ENCODE measurements at places on chromosomes 1 and 21. TPM values are rescaled to one million over a fixed set of nuclear protein-coding genes. Genes with fewer than 3 reads are reported as not detected.

GRCh38 chr1:4017636-4018365, 117.7 kb upstream of the C1orf174 start:
- H3K4me3 ChIP-seq = no peak overlapping the region
- no peaks in the 10 kb centered on the region for H3K4me1 ChIP-seq
- no peak overlapping the region for H3K27ac ChIP-seq
- H3K27me3 ChIP-seq = peaks cover 12% of the 10 kb centered on the region
- DNase-seq = no peak

GRCh38 chr1:44049839-44050238, 18.6 kb upstream of the SLC6A9 start:
- no peaks in the 10 kb centered on the region for H3K36me3 ChIP-seq
- H3K27me3 ChIP-seq = no peaks in the 10 kb centered on the region
- no peak overlapping the region for H3K27ac ChIP-seq
- DNase-seq = no peak
- H3K4me1 ChIP-seq = peaks cover 8% of the 10 kb centered on the region

DNA sequence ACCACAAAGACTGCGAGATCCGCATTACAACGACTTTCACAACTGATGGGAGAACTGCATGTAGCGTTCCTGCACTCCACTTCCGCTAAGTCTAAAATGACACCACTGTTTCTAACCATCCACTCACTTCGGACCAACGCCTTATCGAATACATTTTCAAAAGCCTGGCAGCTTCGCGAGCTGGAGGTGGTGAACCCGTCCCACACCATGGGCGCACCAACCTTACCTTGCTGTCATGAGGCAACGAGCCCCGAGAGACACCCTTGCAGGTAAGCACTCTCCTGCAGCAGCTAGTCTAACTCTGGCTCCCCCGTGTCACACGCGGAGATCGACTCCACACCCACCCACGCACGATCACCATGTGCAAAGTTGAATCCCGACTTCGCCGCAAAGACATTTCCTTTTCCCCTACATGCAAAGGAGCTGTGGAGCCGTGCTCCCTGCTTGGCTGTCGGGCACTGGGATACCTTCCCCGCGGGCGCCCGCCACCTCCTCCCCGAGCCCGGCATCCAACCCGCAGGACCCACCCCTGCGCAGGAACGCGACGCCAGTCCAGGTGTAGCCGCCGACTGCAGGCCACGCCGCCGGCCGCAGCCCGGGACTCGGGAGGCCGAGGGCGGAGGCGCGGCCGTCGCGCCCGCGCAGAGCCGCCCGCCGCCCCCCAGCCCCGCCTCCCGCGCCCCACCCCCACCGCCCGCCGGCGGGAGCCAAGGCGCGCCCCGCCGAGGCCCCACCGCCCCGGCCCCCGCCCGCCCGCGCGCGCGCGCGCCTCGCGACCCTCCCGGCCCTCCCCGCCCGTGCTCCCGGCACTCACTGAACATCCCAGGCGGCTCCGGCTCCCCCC, 629 bp downstream of the TAF5L start:
- H3K27ac ChIP-seq = peak overlapping the region; percentile 95
- peaks cover 61% of the 10 kb centered on the region for H3K4me1 ChIP-seq
- peak overlapping the region; percentile 70 for H3K4me3 ChIP-seq
- no peaks in the 10 kb centered on the region for H3K27me3 ChIP-seq

GRCh38 chr21:16608209-16608830, 878.5 kb downstream of the USP25 start:
- no peaks in the 10 kb centered on the region for H3K27me3 ChIP-seq
- no peaks in the 10 kb centered on the region for H3K36me3 ChIP-seq
- no peaks in the 10 kb centered on the region for H3K4me1 ChIP-seq

MUTYH gene
- 19.1 TPM for total RNA-seq

- H3K27ac ChIP-seq = no peak overlapping the region
- peaks cover 14% of the 10 kb centered on the region for H3K4me1 ChIP-seq
- DNase-seq = peak; percentile 53
- no peaks in the 10 kb centered on the region for H3K27me3 ChIP-seq
- H3K4me3 ChIP-seq = no peak overlapping the region
Measured at GRCh38 chr1:30635391-30635975, 87.9 kb downstream of the MATN1 start.

PLPPR5 gene
- 1.1 TPM for total RNA-seq

DNA sequence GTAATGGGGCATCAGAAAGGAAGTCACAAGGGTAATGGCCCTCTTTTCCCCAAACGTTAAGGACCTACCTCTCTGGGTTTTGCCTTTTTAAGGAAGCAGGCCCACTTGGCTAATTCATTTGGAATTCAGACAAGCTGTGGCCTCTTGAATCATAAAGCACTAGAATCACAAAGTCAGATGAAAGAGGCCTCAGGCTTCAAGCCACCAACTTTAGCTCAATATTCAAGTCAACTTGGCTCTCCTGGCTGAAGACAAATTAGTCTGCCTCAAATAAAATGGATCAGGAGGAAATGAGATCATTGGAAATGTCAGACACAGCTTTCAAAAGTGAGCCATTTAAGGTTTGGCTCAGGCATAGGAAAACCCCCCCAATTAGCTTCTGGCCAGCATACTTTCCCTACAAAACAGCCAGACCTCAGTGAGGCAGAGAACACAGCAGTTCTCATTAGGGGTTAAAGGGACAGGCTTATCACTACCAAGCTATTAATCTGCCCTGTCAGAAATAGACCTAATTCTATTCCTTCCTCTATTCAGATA, 34.3 kb downstream of the SLC35D1 start:
- H3K27me3 ChIP-seq = no peaks in the 10 kb centered on the region
- peaks cover 9% of the 10 kb centered on the region for H3K36me3 ChIP-seq
- DNase-seq = no peak

LMX1A gene
- not detected for total RNA-seq

GRCh38 chr1:28966617-28967016, 52.2 kb downstream of the EPB41 start:
- no peaks in the 10 kb centered on the region for H3K27me3 ChIP-seq
- H3K36me3 ChIP-seq = no peaks in the 10 kb centered on the region

DNA sequence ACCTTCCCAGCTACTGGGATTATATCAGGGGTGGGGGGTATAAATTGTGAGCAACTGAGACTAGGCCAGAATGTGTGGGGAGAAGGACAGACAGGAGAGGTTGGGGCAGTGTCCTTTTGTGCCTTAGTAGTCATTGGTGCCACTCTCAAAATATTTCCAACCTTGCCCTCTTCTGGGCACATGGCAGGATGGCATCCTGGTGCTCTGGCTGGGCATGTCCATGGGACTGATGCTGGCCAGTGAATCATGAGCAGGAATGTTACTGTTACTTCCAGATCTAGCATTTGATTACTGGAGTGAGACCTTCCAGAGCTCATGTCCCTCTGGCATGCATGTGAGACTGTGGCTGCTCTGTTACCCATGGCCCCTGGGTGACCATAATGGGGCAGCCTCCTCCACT, 151.2 kb downstream of the MATN1 start:
- no peaks in the 10 kb centered on the region for H3K4me1 ChIP-seq
- H3K4me3 ChIP-seq = no peak overlapping the region
- H3K27me3 ChIP-seq = no peaks in the 10 kb centered on the region
- DNase-seq = no peak
- H3K36me3 ChIP-seq = no peaks in the 10 kb centered on the region

DNA sequence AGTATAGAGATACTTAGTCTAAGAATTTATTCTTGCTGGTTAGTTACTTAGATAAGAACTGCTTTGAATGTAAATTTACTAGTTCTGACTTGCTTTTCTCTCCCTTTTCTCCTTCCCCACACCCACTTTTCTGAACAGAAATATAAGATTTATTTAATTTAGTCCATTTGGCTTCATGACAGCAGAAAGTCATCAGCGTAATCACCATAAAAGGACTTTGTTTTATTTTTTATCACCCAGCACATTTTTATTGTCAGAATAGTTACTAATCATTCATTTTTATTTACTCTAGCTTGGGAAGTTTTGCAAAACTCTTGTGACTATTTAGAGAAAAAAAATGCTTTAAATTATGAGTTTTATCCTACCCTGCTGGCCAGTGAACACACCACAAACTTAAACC, 197.2 kb downstream of the CHRM3 start:
- H3K36me3 ChIP-seq = no peaks in the 10 kb centered on the region
- no peak overlapping the region for H3K27ac ChIP-seq
- no peaks in the 10 kb centered on the region for H3K27me3 ChIP-seq
- no peak overlapping the region for H3K4me3 ChIP-seq

FAM163A gene
- 1.5 TPM for total RNA-seq

GRCh38 chr21:45543710-45544448, 1.6 kb upstream of the SLC19A1 start:
- H3K27ac ChIP-seq = no peak overlapping the region
- DNase-seq = peak; percentile 66
- H3K27me3 ChIP-seq = no peaks in the 10 kb centered on the region

GRCh38 chr1:65491472-65491871, 71.0 kb downstream of the LEPR start:
- DNase-seq = no peak
- H3K4me3 ChIP-seq = no peak overlapping the region
- no peaks in the 10 kb centered on the region for H3K36me3 ChIP-seq
- no peaks in the 10 kb centered on the region for H3K27me3 ChIP-seq
- H3K27ac ChIP-seq = no peak overlapping the region

GRCh38 chr1:111474106-111474505, 322 bp downstream of the C1orf162 start:
- DNase-seq = no peak
- no peaks in the 10 kb centered on the region for H3K27me3 ChIP-seq
- H3K4me3 ChIP-seq = peak overlapping the region; percentile 32
- no peaks in the 10 kb centered on the region for H3K4me1 ChIP-seq
- peaks cover 11% of the 10 kb centered on the region for H3K36me3 ChIP-seq
- H3K27ac ChIP-seq = peak overlapping the region; percentile 48

- H3K4me3 ChIP-seq = peak overlapping the region; percentile 80
- peaks cover 8% of the 10 kb centered on the region for H3K36me3 ChIP-seq
- peak; percentile 76 for DNase-seq
- H3K4me1 ChIP-seq = peaks cover 35% of the 10 kb centered on the region
- H3K27ac ChIP-seq = peak overlapping the region; percentile 100
- H3K27me3 ChIP-seq = no peaks in the 10 kb centered on the region
Measured at GRCh38 chr1:234608911-234609690, 877 bp downstream of the IRF2BP2 start.

GRCh38 chr1:229582011-229582694, 23.6 kb upstream of the ABCB10 start:
- peak; percentile 74 for DNase-seq
- no peak overlapping the region for H3K4me3 ChIP-seq
- no peaks in the 10 kb centered on the region for H3K4me1 ChIP-seq
- no peaks in the 10 kb centered on the region for H3K27me3 ChIP-seq
- H3K27ac ChIP-seq = peak overlapping the region; percentile 15

DNA sequence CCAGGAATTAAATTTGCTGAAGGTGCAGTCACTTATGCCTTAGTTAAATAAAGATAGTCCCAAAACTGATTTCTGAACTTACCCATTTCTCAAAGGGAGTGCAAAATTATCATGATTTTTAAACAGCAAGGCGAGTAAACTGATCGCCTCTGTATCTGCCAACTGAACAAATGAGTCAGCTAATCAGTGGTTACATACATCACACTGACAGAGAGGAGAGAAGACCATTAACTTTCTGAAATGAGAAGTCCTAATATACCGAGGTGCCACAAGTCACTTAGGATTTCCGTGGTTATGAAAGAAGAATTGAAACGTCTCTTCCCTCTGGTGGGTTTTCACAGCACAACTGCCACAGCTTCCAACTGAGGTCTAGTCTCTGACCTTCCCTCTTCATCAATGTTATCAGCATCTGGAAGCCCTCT, 400.7 kb downstream of the SMYD3 start:
- H3K27ac ChIP-seq = no peak overlapping the region
- no peak for DNase-seq
- no peak overlapping the region for H3K4me3 ChIP-seq
- H3K36me3 ChIP-seq = no peaks in the 10 kb centered on the region
- H3K4me1 ChIP-seq = peaks cover 5% of the 10 kb centered on the region

FAAH gene
- total RNA-seq = 17.9 TPM

DNA sequence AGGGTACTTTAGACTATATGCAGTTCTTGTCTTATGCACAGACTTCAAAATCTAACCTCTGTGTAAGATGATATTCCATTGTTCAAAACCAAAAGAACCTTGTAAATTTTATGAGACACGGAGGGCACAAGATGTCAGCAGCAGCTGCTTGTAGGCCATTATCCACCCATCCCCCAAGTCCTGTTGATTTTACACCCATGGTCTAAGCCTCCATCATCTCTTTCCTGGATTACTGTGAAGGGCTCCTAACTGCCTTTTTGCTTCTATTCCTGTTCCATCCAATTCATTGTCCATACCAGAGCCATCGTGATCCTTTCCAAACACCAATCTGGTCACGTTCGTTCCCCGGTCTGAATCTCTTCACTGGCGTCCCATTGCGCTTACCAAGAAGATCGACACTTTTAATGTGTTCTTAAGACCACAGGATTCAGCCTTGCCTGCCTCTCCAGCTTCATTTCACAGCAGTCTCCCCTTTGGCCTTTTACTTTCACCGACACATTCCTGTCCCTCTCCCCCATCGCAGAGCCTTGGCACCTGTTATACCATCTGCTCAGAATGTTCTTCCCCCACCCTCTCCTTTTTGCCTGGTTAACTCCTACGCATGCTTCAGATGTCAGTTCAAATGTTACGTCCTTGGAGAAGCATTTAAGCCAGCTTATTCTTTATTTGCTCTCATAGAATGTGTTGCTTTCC, 107.3 kb upstream of the POU3F1 start:
- H3K4me3 ChIP-seq = no peak overlapping the region
- H3K27me3 ChIP-seq = no peaks in the 10 kb centered on the region
- no peaks in the 10 kb centered on the region for H3K36me3 ChIP-seq

DNA sequence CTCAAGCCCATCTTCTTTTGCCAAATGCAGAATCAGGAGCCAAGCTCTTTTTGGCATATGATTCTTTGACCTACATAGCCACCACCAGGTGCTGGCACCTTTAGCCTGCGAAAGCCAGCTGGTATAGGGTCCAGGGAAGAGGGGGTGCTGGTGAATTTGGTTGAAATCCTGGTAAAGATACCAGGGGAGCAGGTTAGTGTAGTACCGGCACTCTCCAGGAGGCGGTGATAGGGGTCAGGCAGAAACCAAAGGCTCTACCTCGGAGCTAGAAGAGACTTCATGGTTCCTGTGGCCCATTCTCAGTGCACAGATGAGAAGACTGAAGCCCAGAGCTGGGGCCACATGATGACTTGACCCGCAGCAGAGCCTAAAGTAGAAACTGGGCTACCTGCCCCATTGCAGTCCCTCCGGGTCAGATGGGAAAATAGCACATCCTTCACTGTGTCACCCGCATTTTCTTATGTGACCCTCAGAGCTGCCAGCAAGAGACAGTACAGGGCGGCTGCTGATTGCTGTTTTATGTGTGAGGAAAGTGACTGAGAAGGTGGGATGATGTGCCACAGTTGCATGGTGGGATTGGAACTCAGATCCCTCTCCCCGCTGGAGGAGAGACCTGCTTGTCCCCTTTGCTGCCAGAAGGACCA, 36.0 kb upstream of the IL19 start:
- H3K4me3 ChIP-seq = no peak overlapping the region
- DNase-seq = peak; percentile 75
- no peak overlapping the region for H3K27ac ChIP-seq
- no peaks in the 10 kb centered on the region for H3K27me3 ChIP-seq

TSACC gene
- not detected for total RNA-seq

TP73 gene
- total RNA-seq = not detected

MTARC1 gene
- total RNA-seq = 6.1 TPM

- no peak overlapping the region for H3K27ac ChIP-seq
- no peak for DNase-seq
- H3K4me1 ChIP-seq = no peaks in the 10 kb centered on the region
- no peaks in the 10 kb centered on the region for H3K36me3 ChIP-seq
Measured at GRCh38 chr1:244104309-244105060, 53.4 kb downstream of the ZBTB18 start.

GRCh38 chr1:160580221-160580812, 1.0 kb upstream of the CD84 start:
- no peak overlapping the region for H3K4me3 ChIP-seq
- H3K27ac ChIP-seq = no peak overlapping the region
- no peaks in the 10 kb centered on the region for H3K27me3 ChIP-seq
- no peaks in the 10 kb centered on the region for H3K36me3 ChIP-seq

- no peak overlapping the region for H3K4me3 ChIP-seq
- H3K27ac ChIP-seq = no peak overlapping the region
- H3K36me3 ChIP-seq = no peaks in the 10 kb centered on the region
- H3K27me3 ChIP-seq = no peaks in the 10 kb centered on the region
- no peak for DNase-seq
Measured at GRCh38 chr1:7265771-7266371, 480.6 kb downstream of the CAMTA1 start.

All from sigmoid colon (tissue), 7 donors.